ENCODE measurements at places on chromosomes 2 and 18.

GRCh38 chr2:240230291-240230931, 90.0 kb upstream of the OTOS start:
- no peak for DNase-seq

GRCh38 chr18:22349966-22350365, 67.7 kb downstream of the CTAGE1 start:
- DNase-seq, result no peak

DNA sequence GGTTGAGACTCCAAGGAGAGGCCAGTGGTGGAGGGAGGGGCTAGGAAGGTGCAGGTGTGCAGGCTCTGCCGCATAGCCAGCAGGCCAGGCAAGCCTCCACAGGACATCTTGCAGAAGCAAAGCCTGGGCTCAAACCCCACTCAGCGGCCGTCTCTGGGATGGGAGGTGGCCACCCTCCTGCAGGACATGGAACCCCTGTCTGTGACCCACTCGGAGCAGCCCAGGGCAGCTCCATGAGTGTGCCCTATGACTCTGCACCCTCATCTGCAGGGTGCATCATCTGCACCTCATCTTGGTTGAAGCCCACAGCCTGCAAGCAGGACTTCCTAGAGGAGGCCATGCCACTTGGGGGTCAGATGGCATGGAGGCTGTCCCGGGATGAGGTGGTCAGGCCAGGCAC, 46.3 kb downstream of the GPC1 start:
- DNase-seq, result no peak

GRCh38 chr2:144357623-144358373, 162.1 kb downstream of the ZEB2 start:
- peak; percentile 98 for DNase-seq

DNA sequence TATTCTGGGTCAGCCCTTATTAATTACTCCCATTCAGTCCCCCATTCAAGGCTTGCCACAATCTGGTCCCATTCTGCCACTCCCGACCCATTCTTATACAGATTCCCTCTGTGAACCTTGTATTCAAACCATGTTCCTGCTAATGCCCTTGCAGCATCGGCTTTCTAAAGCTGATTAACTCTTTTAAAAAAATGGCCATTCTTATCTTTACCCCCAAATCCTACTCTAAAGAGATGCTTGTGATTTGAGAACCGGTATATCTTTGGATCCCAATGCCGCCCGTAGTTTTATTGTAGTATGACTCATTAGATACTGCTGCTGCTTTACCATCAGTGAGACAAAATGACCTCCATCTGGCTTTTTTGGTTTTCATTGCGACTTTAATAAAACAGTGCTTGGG, 72.2 kb downstream of the XRCC5 start:
- no peak for DNase-seq

GRCh38 chr2:9484533-9484932, 10.2 kb downstream of the IAH1 start:
- DNase-seq, result no peak

DNA sequence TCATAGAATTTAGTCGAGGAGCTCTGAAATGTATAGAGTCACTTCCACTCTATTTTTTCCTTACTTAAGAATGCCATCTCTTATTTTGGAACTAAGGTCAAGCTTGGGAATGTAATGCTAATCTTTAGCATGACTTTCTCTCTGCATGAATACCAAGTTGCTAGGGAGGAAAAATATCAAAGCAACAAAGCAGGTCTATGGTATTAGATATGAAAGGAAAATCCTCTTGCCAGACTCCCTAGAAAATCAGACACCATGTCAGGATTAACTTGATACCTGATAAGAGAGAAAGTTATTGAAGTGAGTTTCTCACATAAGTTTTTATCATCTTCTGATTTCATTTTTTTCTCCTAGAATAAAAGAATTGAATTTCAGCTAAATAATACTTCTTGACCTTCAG, 341.7 kb upstream of the ZNF804A start:
- no peak for DNase-seq

Data from choroid plexus epithelial cell (primary cell).